ENCODE measurements at places on chromosomes 1 and 21.

GRCh38 chr1:160409486-160409885 lies 9.1 kb downstream of the VANGL2 start:
- no peak for DNase-seq

DNA sequence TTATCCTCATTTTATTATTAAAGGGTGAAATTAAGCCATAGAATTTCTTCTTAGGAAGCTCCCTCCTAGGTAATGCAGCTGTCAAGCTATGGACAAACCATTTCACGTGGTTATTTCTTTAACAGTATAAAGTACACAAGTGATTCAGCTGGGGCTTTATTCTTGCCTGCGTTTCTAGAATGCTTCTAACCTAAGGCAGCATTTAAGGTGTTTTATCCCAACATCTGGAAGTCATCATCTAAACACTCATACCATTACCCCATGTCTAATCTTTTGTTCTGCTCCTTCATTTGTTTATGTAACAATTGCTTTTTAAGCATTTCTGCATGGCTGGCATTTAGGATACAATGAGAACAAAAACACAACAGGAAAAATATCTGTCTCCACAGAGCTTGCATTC lies 829.2 kb upstream of the ADAMTS5 start:
- DNase-seq, result no peak

GRCh38 chr1:64030411-64030810 lies 173.0 kb upstream of the UBE2U start:
- DNase-seq, result no peak

GRCh38 chr1:212181015-212181882 lies 104.0 kb upstream of the PPP2R5A start:
- DNase-seq, result no peak

DNA sequence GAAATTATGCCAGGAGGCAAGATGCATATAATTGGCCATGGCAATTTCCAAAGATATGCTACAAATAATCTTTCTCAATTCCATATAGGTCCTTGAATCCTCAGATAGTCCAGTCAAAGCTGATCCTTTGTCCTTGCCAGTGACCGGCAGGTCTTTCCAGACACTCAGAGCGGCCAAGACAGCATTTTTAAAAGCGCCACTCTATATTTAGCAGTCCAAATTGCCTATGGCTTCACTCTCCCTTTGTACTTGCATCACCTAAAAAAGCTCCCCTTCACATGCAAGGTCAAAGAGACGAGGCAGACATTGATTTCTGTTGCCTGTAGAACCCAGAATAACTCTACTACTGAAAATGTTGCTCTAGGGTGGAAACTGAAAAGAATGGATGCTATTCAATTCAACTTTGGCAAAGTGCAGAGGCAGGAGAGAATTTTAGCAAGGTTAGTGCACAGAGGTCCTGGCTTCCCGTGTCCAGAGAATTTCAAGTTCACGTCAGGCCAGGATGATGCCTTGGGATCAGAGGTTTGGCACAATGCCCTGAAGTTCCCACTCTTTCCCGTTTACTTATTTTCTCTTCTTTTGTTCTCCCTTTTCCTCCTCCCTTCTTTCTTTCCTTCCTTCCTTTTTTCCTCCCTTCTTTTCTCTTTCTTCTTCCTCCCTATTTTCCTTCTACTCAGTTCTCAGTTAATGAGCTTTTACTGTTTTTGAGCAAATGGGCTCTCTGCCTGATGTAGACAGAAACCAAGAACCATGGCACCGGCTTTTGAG lies 108.5 kb downstream of the KCNK1 start:
- no peak for DNase-seq

DNA sequence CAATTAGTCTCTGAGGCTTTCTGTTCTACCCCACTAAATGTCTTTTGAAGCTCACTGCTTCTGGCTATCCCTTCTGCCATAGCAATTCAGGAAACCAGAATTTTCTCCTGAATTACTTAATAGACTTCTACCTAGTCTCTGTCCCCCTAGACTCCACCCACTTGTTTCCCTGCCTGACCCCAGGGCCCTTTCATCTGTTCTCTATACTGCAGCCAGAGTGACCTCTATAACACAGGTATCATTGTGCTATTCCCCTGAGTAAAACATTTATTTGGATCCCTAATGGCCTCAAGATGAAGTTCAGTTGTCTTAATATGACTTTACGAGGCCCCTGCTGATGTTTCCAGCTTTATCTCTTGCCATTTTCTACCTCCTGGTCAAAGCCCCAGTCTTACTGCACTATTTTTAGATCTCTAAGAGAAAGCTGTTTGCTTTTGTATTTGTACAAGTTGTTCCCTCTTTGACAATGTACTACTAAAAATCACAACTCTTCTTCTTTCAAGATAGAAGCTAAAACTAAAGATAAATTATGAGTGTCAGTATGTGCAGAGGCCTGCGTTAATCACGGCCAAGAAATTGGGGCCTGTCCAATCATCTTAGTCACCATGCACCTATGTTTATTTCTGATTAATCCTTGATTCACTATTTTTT lies 54.5 kb downstream of the ATP1B1 start:
- DNase-seq, result no peak

DNA sequence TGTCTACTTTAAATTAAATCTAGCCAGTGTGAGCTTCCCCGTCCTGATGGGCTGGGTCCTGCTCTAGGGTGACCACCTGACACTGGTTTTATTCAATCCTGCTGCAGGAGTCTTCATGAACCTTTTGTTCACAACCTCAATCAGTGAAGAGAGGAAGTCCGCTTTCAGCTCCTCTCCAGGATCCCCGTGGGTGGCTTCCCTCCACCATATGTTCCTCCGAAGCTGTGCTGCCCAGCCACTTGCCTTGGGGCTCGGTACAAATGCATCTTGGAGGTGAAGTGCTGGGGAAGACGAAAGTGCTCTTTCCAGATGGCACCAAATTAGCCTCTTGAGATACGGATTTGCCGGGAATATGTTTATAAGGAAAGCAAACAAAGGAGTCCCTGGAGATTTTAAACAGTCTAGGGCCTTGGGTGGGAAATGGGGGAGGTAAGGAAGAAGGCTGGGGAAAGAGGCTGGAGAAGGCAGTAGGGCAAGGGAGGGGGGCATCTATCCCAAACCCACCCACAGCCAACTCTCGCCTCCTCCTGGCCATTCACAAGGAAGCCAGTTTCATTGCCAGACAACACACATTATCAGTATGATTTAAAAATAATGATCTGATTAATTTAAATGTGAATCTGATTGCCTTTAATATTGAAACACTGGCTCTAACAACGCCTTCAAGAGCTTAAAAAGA lies 430.8 kb downstream of the DISC1 start:
- DNase-seq, result no peak

- no peak for DNase-seq
These were observed 5.6 kb downstream of the JAK1 start for GRCh38 chr1:64960731-64961130.

DNA sequence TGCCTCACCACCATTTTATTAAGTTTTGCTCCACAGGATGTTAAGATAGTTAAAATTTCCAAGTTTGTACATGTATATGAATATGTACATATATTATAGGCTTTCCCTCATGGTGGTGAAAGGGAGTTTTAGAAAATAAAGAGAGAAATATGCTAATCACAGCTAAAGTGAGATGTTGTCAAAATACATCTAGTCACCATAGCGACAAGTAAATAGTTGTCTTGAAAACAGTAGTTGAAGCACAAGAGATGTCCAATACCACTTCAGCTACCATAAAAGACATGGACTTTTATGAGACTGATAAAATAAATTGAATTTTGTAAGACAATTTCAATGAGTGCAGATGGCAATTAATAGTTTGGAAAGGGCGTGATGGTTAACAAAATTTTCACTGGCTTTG lies 1600.0 kb downstream of the BRINP3 start:
- DNase-seq, result no peak

DNA sequence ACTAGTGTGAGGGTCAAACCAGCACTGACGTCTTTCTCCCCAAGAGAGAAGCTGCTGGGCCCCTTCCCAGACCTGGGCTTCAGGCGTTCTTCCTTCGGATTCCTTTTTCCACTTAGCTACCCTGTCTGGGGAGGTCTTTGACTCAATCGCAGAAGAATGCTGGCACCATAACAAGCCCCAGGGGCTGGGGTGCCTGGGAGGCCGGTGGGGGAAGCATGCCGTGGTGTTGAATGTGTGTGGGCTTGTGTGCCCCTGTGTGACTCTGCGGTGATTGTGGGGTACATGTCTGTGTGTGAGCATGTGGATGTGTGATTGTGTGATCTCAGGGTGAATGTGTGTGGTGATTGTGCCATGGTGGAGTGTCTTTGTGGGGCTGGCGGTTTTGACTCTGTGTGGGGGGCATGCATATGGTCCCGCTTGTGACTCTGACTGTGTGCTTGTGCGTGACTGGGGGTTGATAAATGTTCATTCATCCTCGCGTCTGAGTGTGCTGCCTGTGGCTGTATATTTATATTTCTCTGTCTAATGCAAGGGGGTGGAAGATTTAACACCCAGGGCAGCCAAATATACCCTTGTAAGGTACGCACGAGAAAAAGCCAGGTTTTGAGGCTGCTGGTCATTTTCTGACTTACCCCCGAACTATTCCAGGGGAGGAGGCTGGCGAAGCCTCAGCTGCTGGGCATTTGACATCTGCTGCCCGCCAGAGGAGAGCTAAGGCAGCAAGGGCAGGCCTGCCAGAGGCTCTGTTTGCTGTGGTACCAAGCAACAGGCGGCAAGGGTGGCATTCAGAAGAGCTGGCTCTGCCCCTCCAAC lies 1.1 kb upstream of the SYNC start:
- no peak for DNase-seq

DNA sequence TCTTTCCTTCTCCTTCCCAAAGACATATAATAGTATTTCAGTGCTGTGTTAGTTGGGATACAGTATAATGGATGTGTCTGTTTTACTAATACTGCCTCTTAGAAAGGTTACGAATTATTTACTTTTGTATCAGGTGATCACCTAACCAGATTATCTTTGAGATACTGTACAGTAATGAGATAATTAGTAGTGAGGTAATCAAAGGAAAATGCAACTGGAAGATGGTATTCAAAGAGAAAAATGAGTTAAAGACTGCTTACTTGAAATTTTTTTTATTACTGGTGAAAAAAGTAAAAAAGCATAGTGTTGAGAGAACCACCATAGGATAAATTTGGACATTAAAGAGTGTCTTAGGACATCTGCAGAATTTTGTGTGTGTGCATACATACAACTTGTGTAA lies 10.9 kb downstream of the SMG7 start:
- no peak for DNase-seq

- no peak for DNase-seq
These were observed 44.1 kb downstream of the COL18A1 start for GRCh38 chr21:45448810-45449657.

DNA sequence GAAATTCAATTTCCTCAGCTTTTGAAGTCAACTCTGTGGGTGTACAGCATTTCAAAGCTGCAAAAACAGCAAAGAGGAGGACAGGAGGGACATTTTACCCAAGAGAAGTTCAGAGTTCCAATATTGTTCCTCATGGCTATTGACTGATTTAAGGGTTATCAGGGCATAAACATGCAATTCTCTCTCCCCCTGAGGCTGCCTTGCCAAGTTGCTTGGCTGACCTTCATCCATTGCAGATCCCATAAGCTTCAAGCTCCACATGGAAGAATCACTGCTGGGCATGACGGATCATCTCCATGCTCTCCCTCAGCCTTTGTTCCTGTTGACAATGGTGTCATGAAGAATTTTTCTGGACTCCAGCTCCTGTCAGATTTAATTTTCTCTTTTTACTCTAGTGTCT lies 115.2 kb upstream of the SERBP1 start:
- no peak for DNase-seq

DNA sequence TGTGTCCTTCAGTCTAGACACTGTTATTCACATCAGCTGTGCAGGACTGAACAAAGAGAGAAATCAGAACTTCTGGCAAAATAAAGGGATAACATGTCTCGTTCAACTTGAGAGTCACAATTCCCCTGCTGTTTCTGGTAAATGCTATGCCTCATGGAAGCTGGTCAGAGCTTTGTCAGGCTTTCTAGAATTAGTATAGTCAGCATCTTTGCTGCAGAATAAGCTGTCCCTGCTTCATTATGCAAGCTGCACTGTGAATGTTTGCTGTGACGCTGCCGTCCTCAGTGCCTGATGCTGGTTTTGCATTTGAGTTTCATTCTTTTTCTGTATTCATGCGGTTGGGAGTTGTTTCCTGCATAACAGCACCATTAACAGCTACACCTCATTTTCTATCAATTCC lies 96.4 kb upstream of the KCNJ6 start:
- no peak for DNase-seq

- DNase-seq, result no peak
These were observed 14.7 kb downstream of the CASQ2 start for GRCh38 chr1:115753830-115754229.

DNA sequence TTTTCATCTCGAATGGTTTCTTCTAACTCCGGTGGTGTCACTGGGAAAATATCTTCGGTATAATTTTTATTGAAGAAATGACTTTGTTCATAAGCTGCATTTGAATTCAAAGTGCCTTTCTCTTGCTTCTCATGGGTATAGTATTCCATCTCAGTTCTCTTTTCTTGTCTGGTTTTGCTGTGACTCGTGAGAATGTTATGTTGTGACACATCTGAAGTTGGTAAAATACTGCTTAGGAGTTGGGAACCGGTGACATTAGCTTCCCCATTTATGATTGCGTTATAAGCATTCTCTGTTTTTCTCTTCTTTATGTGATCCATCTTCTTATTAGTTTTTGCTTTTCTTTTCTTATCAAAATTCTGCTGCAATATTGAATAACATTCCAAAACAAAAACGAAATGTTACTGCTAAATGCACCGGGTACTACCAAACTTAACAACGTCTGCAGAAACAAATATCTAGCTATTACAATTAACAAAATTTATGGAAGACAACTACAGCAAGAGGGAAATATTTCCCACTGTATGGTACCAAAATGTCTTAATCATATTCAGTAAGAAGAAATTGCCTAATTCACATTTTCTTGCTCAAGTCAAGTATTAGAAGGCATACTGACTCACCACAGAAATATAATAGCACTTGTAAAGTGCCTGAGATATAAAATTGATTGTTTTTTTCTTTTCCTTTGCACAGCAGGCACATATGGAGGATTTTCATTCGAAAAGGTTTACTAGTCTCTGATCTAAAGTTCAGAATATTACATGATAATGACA lies 15.5 kb downstream of the LRIF1 start:
- peak; percentile 60 for DNase-seq

DNA sequence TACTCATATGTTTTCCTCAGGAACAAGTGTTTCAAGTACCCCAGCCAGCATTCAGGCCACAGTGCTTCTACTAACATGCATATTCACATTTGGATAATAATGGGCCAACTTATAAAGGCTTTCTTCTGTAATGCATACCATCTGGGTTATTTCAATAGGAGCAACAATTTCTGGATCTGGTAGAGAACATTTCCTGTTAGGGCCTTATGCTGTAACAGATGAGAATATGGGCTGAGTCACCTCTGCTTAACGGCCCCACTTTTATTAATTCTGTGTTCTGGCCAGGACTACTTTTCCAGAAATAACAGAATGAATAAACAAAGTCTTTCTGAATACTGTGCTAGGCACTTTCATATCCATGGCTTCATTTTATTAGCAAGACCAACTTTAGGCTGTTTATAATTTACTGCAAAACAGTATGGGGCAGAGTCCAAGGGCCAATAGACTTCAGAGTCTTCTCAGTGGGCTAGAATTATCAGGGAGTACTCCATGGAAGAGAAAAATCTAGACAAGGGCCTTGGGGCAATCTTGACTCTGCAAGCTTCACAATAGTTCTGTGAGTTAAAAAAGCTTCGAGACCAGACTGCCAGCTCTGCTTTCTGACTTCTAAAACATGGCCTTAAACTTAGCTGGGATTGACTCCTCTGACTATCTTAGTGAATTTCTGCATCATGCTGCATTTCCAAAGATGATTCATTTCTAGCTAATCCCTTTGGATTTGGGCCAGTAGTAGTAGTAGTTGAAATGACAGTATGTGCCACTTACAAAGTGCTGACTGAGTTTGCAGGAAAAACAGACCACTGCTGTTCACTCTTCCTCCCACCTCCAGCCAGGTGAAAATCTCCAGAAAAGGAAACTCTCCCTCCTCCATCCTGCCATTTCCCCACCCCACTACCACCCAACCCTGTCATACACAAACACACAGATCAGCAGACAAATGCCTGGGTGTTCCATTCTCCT lies 8.2 kb upstream of the SSX2IP start:
- DNase-seq, result peak; percentile 17

Measured in NB4 (cell line).